CD4-positive, alpha-beta T cell treated with Interferon gamma for 1 hour (primary cell): ENCODE measurements at places on chromosomes 5 and 9.

DNA sequence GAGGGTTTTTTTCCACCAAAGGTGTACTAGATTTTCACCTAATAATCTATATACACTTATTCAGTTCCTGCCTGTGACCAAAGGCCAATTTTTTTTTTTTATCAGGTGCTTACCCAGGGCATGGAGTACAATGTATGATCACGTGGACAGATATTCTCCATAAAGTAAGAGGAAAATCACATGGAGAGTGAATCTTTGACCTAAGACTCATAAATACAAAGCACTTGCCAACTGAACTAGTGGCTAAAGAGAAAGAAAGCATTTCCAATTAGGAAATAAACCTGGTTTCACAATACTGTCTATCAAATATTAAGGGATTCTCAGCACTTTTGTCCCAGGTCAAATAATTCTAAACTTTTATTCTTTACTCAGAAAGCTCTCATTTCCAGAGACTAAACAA lies 33.0 kb upstream of the CEP120 start:
- DNase-seq = no peak

GRCh38 chr9:36463467-36463866 lies 63.4 kb upstream of the RNF38 start:
- no peak for DNase-seq

DNA sequence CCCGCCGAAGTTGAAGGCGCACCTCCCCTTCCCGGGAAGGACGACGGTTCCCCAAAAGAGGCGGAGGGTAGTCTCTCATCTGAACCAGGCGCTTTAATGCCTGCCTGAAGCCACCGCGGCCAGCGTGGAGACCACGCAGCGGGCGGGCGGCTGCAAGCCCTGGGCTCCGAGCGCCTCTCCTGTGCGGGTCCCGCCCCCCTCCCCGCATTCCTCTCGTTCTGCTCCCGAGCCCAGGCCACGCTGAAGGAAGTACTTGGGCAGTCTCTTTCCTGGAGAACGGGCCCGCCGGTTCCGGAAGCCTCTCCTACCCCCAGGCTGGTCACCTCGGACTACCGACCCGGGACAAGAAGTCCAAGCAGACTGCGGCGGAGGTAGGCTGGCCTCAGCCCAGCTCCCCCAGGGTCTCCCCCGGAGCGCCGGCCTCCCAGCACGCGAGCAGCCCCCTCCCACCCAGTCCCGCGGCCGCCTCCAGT lies 571 bp downstream of the PPIC start:
- no peak for DNase-seq

DNA sequence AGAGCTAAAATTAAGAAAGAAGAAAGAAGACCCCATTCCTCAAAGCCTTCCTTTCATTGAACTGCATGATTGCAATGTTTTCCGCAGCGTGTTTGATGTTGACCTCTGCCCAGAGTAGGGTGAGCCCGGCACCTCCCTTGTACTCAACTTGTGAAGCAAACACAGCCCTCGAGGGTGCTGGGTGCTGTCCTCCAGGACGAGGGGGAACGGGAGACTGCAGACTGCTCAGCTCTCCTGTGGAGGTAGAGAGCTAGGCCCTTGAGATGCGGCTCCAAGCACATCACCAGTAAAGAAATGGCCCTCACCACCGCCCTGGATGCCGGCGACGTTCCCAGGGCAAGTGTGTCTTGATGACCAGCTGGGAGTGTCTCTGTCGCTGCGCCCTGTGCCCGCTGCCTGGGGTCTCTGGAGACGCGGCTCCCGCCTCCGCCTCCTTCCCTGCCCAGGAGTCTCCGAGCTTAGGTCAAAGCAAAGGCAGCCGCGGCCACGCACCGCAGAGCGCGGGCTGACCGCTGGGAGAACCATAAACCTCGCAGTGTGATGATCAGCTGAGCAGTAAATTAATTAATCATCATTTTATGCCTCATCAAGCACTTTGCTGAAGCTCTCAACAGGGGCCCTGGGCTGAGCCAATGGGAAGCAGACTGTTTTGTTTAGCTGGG lies 108.7 kb downstream of the IRX2 start:
- no peak for DNase-seq

GRCh38 chr5:1908931-1909330 lies 26.2 kb upstream of the IRX4 start:
- DNase-seq = no peak

GRCh38 chr5:160044967-160045366 lies 36.0 kb downstream of the TTC1 start:
- no peak for DNase-seq

GRCh38 chr9:93860694-93861658 lies 94.2 kb downstream of the BARX1 start:
- no peak for DNase-seq

DNA sequence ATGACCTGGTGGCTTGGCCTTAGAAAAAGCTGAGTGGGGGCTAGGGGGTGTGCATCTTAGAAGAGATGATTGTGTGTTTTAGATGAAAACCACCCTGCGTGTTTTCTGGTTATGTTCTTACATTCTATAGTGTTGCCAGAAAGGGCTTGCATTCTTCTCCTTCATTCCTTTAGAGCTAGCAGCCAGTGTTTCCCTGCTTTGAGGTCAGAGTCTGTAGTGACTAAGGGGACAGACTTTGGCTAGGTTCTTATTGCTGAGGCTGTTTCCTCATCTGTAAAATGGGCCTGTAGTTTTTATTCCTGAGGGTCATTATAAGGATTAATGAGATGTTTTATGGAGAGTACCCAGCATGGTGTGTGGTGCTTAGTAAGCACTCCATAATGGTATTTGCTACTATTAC lies 6.4 kb downstream of the MAST4 start:
- DNase-seq = no peak

GRCh38 chr5:64156261-64156660 lies 9.4 kb upstream of the RNF180 start:
- no peak for DNase-seq

DNA sequence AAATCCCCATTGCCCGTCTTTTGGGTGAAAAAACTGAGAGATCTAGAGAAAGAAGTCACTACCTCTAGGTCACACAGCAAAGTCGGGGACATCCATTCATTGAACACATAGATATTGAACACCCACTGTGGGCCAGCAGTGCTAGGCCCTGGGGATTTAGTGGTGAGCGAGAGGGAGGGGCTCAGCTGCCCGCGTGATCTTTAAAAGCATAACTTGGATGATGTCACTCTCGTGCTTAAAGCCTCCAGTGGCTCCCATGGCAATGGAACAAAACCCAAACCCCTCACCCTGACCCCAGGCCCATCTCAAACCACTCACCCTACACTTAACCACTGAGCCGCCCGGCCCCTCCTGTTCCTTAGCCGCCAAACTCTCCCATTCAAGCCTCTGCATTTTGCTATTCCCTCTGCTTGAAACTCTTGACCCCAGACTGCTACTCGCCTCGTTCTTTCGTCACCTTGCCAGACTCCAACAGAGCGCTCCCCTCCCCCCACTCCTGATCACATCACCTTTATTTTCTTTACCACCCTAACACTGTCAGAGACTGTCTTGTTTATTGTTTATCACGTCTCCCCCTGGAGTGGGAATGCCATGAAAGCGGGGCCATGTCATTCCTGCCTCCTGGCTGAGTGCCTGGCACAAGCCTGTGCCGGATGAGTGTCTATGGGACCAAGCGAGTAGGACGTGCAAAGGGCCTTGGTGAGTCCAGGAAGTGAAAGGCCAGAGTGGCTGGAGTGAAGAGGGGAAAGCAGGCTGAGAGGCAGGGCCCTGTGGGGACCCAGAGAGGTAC lies 710 bp upstream of the PIP5KL1 start:
- DNase-seq = peak; percentile 34

DNA sequence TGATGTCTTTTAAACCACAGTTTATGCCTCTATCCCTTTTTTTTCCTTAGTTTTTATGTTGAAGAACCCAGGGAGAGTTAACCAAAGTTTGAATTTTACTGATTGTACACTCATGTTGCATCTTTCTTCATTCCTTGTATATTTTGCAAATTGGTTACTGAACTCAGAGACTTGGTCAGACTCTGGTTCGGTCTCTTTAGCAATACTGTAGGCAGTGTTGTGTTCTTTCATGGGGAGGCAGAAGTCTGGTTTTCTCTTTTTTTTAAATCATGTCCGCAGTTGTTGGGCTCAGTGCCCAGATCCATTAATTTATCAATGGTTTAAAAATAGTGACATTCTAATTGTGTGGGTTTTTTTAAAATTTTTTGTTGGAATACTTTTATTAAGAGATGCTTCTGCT lies 23.4 kb downstream of the UBE2R2 start:
- DNase-seq = no peak

GRCh38 chr9:73118898-73119554 lies 32.6 kb upstream of the ANXA1 start:
- no peak for DNase-seq

DNA sequence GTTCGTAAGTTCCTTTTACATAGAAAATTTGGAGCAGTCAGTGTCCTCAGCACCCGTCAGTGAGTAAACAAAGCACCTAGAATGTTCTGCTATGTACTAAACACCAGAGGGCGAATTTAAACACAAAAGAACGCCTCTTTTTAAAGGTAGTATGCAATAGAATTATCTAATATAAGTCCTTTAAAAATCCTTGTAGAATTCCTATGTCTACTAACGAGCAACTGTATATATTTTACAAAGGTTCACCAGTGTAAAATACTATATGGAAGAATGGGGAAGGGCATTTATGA lies 499 bp upstream of the TMEM232 start:
- DNase-seq = no peak

- DNase-seq = no peak
Observed at GRCh38 chr5:89435347-89435746, 552.4 kb upstream of the MEF2C start.

DNA sequence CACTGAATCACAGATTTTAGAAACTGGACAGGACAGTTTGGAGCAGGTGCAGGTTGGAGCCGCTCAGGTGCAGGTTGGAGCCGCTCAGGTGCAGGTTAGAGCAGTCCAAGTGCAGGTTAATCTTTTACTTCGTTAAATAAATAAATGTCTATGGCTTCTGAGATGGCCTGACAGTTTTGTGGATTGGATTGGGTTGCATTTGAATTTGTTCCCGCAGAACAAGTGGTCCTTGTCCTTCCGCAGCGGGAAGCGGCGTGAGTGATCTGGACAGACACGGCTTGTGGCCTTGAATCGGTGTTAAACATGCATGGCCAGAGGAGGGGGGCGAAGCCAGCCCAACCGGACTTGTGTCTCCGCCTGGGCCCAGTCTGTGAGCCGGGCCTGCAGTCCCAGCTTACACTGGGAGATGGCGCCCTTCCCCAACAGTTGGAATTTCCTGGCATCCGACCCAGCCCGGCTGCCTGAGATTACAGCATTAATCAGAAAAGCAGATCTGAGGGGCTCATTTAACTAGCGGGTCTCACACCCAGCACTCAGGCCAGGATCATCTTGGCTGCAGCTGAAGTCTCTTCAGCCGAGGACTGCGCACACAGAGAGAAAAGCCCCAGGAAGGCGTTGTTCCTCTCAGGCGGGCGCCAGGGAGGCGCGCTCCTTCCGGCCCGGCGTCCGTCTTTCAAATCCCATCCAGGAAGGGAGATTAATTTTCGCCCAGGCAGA lies 1.5 kb upstream of the OLFM1 start:
- DNase-seq = no peak

- no peak for DNase-seq
Observed at GRCh38 chr9:4182831-4183230, 117.0 kb downstream of the GLIS3 start.

DNA sequence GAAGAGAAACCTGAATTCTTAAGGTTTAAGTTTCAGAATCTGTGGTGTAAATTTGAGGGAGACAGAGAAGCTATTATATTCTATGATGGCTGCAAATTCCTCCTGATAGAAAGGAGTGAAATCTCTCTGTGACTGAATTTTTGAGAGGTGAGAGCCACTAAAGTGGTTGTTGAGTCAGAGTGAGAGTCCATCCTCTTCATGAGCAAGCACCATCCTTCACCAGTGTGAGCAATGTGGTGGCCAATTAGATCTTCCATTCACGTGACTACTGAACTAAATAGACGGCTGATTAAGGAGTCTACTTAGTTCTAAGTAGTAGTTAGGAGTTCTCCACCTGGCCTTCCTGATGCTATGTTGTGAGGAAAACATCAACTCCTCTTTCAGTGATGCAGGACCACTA lies 147.8 kb upstream of the CCNH start:
- DNase-seq = no peak

DNA sequence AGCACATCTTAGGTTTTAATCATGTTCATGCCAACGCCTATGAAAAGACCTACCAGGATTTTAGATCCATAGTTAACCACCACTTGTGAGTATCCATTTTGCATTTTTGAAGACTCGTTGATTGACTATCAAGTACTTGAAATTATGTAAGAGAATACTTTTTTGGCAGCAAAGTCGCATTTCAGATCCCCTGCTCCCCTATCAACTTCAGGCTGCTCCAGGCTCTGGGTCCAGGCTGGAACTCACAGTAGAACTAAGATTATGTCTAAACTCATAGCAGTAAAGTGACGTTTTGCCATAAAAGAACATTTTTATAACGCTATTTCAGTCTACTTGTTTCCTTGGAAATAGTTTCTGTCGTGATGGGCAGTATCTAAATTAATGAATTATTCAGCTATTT lies 267.7 kb downstream of the FANCC start:
- DNase-seq = no peak

GRCh38 chr5:6291961-6292360 lies 86.4 kb downstream of the MED10 start:
- no peak for DNase-seq

GRCh38 chr9:92373167-92373566 lies 31.2 kb downstream of the OGN start:
- DNase-seq = no peak

DNA sequence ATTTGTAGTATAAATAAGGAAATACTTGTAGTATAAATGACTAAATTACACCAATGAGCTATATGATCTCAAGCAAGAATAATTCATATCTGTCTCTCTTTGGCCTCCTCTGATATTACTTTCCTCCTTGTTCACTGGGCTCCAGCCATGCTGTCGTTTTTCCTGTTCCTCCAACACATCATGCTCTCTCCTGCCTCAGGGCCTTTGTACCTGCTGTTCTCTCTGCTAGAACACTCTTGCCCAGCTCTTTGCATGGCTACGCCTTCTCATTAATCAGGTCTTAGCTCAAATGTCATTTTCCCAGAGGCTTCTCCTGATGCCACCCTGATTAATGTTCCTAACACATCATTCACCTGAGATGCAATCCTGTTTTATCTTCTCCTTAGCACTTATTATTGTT lies 2.5 kb upstream of the ZNF346 start:
- no peak for DNase-seq

- no peak for DNase-seq
Observed at GRCh38 chr5:53792338-53792737, 231.9 kb downstream of the NDUFS4 start.
